ENCODE measurements at places on chromosomes 11 and 22.

DNA sequence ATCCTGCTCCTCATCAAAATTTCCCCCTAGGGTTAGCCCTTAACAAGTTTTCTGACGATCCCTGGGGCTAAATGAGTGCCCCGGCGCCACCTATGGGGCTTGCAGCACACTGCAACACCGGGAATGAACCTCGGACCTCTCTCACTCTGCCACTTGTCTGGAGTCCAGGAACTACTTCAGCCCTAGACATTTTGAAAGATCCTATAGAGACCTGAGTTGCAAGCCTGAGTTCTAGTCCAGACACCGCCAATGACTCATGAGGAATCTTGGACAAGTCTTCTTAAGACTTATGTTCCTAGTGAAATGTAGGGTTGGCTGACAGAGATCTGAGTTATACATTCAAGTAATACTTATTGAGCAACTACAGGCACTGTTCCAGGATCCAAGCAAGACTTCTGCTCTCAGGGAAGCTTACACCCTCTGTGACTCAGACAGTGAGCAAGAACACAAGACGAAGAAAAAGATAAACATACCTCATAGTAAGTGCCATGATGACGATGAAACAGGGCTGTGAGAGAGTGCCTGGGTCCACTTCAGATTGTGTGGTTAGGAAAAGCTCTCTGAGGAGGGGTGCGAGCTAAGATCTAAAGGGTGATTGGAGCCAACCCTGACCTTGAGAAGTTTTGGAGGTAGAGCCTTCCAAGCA, 10.2 kb upstream of the STK33 start:
- DNase-seq: peak; percentile 71

GRCh38 chr11:40924915-40925314, 534.5 kb downstream of the LRRC4C start:
- DNase-seq: peak; percentile 28

DNA sequence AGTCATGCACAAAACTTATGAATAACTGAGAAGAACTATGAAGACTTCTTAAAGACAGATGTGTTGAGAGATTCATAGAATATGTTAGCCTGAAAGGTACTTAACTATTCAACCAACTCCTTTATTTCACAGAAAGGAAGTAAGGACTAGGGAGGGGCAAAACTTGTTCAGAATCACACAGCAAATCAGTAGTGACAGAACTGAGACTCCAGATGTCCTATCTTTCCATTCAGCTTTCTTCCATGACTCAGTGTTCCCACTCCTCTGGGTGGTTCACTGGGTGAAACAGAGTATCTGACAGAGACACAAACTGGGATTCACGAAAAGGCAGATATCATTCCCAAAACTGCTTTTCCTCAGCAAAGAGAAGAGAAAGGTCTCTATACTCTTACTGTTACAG, 1053.3 kb downstream of the DLG2 start:
- DNase-seq: no peak

DNA sequence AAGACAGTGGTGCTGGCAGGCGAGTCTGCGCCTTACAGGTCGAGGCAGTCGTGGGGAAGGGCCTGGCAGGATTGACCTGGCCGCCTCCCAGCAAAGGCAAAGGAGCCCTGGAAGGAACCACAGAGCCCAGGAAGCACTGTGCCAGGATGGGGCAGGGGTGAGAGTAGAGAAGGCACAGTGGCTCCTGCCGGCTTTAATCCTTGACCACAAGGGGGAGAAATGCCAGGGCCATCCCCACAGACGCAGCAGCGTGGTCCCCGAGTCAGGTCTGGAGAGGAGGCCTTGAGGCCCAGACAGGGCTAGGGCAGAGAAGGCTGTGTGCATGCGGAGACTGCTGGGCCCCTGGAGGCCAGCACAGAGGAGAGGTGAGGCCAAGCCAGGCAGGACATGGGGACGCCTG, 9.9 kb upstream of the NDUFS8 start:
- peak; percentile 49 for DNase-seq

Data from DMS53 (cell line).